ENCODE measurements at places on chromosomes 3 and 15. TPM values are rescaled to one million over a fixed set of nuclear protein-coding genes. Genes with fewer than 3 reads are reported as not detected.

The VIPR1 gene
- total RNA-seq, result 9.2 TPM

The TMED3 gene
- total RNA-seq, result 102 TPM

- no peak for DNase-seq
- no peak overlapping the region for H3K27ac ChIP-seq
- no peak overlapping the region for H3K4me3 ChIP-seq
- H3K36me3 ChIP-seq, result no peaks in the 10 kb centered on the region
Observed at GRCh38 chr3:30248423-30248822, 358.0 kb upstream of the TGFBR2 start.

DNA sequence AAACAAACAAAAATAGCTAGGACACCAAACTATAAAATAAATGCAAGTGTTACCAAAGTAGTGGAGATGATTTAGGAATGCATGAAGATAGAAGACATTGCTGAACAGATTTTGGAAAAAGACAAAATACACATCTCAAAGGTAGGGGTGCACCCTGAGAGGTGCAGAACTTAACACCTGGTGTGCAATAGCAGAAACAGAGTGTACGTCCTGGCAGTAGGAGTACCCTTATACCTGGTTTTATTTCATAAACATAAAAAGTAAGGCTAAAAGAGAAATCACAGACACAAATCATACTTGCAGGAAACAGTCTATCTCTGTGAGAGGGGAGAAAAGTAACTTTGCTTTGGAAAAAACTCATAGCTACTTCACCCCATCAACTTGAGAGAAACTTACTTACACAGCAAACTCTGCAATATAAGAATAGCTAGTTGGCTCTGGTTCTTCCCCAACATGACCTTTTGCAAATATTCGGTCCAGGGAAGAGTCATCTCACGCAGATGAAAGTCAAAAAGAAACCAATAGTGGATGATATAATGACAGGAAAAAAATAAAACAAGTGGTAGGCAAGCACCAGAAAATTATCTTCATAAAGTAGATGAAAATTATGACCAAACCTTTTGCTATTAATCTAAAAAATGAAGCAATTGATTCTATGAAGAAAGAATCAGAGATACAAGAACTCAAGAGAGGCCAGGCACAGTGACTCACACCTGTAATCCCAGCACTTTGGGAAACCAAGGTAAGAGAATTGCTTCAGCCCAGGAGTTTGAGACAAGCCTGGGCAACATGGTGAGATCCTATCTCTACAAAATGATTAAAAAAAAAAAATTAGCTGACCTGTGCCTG lies 108.9 kb upstream of the BNIP2 start:
- no peak overlapping the region for H3K4me3 ChIP-seq
- H3K4me1 ChIP-seq, result no peaks in the 10 kb centered on the region
- H3K27ac ChIP-seq, result no peak overlapping the region
- H3K27me3 ChIP-seq, result peaks cover 32% of the 10 kb centered on the region

DNA sequence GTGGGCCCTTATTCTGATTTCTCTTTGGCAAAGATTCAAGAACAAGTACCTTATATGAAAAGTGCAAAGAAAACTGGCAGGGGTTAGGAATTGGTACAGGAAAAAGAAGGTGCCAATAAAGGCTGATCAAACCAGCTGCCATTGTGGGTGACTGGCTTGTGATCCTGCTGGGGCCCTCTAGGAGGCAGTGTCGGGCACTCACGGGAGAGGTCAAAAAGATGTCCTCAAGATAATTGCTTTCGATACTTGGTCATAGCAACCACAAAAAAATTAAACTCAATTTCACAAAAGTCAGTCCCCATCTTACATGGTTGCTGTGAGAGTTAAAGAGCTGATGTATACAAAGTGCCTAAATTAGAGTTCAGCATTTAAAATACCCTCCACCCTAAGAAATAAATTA lies 31.0 kb upstream of the CAV3 start:
- H3K27ac ChIP-seq, result no peak overlapping the region
- no peaks in the 10 kb centered on the region for H3K4me1 ChIP-seq
- no peaks in the 10 kb centered on the region for H3K27me3 ChIP-seq
- H3K36me3 ChIP-seq, result no peaks in the 10 kb centered on the region
- no peak overlapping the region for H3K4me3 ChIP-seq

DNA sequence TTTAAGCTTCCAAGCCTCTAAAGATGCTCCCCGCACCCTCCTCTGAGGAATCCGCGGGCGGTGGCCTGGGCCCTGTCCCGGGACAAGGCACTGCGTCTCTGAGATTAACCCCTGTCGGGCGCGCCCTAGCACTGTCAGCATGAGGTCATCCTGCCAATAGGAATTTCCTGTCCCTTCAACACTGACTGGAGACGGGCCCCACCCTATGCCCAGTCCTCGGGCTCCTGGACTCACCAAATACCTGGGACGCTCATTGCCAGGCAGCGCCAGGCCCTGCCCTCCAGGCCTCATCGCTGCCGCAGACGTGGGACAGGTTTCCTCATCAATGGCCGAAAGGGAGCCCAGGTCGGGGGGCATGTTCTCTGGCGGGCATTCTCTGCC lies 67.6 kb upstream of the SH3GL3 start:
- no peak overlapping the region for H3K4me3 ChIP-seq
- peaks cover under 1% of the 10 kb centered on the region for H3K27me3 ChIP-seq
- H3K4me1 ChIP-seq, result peaks cover 4% of the 10 kb centered on the region
- no peak for DNase-seq
- no peak overlapping the region for H3K27ac ChIP-seq
- no peaks in the 10 kb centered on the region for H3K36me3 ChIP-seq

Data from osteocyte (in vitro differentiated cells).